ENCODE measurements at places on chromosomes 5 and 9.

GRCh38 chr9:11558043-11558442 lies 945.2 kb upstream of the PTPRD start:
- no peak overlapping the region for H3K4me3 ChIP-seq
- H3K27me3 ChIP-seq: no peaks in the 10 kb centered on the region
- H3K4me1 ChIP-seq: no peaks in the 10 kb centered on the region
- no peaks in the 10 kb centered on the region for H3K36me3 ChIP-seq

DNA sequence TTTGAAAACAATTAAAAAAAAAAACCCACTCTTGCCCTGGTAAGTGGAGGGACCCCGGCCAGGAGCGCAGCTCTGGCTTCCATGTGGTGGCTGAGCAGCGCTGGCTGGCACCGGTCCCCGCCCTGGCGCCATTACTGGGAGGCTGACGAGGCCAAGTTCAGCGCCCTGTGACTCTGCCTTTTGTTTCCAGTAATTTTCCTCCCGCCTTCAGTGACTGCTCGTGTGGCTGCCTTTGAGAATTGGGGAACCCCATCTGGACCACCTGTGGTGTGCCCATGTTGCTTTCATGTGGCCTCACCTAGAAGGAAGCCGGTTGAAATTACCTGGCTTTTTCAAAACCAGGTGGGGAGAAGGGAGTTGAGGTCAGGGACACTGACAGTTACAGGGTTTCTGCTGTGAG lies 136.1 kb downstream of the GAPVD1 start:
- no peaks in the 10 kb centered on the region for H3K27me3 ChIP-seq
- DNase-seq: no peak
- H3K4me3 ChIP-seq: no peak overlapping the region
- H3K4me1 ChIP-seq: no peaks in the 10 kb centered on the region
- no peaks in the 10 kb centered on the region for H3K36me3 ChIP-seq
- H3K27ac ChIP-seq: no peak overlapping the region

DNA sequence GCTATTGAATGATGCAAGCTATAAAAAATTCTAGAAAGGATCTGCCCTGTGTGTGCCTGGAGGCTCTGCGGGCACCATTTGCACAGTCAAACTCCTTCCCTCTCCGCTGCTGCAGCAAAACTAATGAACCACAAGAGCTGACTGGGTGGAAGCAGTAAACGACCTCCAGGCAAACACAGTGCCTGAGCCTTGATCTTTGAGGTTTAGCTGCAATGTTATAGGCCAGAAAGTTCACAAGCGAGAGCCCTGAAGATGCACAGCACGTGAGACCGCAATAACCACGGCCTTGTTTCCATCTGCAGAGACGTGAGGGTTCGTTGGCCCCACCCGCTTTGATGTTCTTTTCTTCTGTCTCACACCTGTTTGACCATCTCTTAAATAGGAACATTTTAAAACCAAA lies 69.2 kb upstream of the S1PR3 start:
- no peaks in the 10 kb centered on the region for H3K27me3 ChIP-seq
- no peak for DNase-seq
- no peaks in the 10 kb centered on the region for H3K36me3 ChIP-seq
- H3K4me1 ChIP-seq: no peaks in the 10 kb centered on the region
- H3K27ac ChIP-seq: no peak overlapping the region

- no peak for DNase-seq
- no peak overlapping the region for H3K4me3 ChIP-seq
- no peaks in the 10 kb centered on the region for H3K27me3 ChIP-seq
- peaks cover 6% of the 10 kb centered on the region for H3K4me1 ChIP-seq
- no peaks in the 10 kb centered on the region for H3K36me3 ChIP-seq
These were observed 4.8 kb downstream of the ROPN1L start for GRCh38 chr5:10446490-10446889.

- no peaks in the 10 kb centered on the region for H3K36me3 ChIP-seq
- no peaks in the 10 kb centered on the region for H3K27me3 ChIP-seq
- no peaks in the 10 kb centered on the region for H3K4me1 ChIP-seq
- no peak overlapping the region for H3K4me3 ChIP-seq
- no peak overlapping the region for H3K27ac ChIP-seq
These were observed 235.7 kb downstream of the PBX3 start for GRCh38 chr9:125982798-125983406.

- H3K4me1 ChIP-seq: peaks cover 4% of the 10 kb centered on the region
- H3K4me3 ChIP-seq: peak overlapping the region; percentile 32
- H3K27ac ChIP-seq: peak overlapping the region; percentile 86
- DNase-seq: peak; percentile 56
- H3K36me3 ChIP-seq: no peaks in the 10 kb centered on the region
These were observed 12.9 kb downstream of the OR2V2 start for GRCh38 chr5:181160152-181160754.
